ENCODE measurements at places on chromosomes 13 and 19.

- no peak for DNase-seq
Observed at GRCh38 chr13:24254146-24254841, 55.1 kb upstream of the C1QTNF9 start.

DNA sequence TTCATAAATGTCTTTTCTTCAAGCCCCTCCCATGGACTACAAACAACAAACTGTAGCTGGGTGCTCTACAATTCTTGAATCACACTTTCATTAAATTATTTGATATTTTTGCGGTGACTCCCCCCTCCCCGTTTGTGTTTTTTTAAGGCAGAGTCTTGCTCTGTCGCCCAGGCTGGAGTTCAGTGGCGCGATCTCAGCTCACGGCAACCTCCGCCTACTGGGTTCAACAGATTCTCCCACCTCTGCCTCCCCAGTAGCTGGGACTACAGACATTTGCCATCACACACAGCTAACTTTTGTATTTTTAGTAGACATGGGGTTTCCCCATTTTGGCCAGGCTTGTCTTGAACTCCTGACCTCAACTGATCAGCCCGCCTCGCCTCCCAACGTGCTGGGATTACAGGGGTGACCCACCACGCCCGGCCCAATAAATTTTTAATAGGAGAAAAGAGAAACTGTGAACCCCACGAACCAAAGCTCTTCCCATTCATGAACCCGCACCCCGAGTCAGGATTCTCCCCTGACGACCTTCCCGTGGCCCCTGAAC lies 703 bp downstream of the ZNF506 start:
- DNase-seq = no peak

GRCh38 chr13:46687810-46688209 lies 109.2 kb downstream of the ESD start:
- no peak for DNase-seq

- no peak for DNase-seq
Observed at GRCh38 chr13:37338726-37339385, 233.4 kb upstream of the CSNK1A1L start.

- DNase-seq = no peak
Observed at GRCh38 chr13:36986462-36987240, 12.5 kb downstream of the ALG5 start.

DNA sequence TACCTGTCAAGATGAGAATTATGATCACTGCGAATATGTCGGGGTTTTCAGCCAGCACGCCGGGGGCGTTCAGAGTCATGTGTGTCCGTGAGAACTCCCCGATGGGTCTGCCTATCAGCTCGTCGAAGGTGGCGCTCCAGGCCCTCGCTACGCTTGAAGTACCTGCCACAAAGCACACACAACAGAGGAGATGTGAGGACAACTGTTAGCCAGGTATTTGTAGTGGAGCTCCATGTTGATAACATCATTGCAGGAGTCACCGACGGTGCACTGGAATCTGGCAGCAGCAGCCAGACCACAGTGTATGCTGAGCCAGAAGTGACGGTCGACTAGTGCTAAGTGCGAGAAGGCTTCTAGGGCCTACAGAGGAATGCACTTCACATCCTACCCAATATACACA lies 62.7 kb downstream of the SLC7A1 start:
- no peak for DNase-seq

GRCh38 chr19:43372462-43372861 lies 19.0 kb downstream of the CD177 start:
- no peak for DNase-seq

DNA sequence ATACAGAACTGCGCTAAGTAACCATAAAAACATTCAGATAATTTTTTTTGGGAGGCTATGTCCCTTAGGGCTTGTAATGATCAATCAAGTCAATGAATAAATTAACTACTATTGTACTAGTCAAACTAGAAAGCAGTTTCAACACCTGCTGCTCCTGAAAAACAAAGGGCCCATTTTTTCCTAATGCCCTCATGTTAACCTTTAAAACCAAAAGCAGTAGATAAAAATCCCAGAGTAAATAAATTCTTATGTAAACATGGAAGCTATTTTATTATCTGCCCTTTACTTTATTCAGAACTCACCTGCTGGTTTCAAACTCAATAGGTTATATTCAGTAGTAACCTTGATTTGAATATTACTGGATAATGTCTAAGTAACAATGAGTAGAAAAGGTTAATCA lies 159.5 kb upstream of the STARD13 start:
- DNase-seq = no peak

- no peak for DNase-seq
Observed at GRCh38 chr19:31570718-31571117, 221.5 kb upstream of the TSHZ3 start.

DNA sequence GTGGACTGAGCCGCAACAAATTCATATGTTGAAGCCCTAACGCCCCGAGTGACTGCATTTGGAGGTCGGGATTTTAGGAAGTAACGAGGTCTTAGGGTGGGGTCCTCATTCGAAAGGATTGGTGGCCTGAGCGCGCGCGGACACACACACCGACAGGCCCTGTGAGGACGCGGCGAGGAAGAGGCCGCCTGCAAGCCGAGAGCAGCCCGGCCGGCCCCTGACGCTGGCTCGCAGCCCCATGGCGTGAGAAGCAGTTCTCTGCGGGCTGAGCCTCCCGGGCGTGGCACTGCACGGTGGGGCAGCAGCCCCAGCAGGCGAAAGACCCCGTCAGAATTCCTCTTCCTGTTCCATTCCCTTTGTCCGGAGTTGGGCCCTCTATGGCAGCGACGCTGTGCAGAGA lies 131.2 kb downstream of the CRYL1 start:
- DNase-seq = no peak

- DNase-seq = no peak
Observed at GRCh38 chr13:34757441-34757840, 184.6 kb upstream of the NBEA start.

All from brain pericyte (primary cell).